CMK (cell line): ENCODE measurements at places on chromosomes 7 and 10.

- no peak for DNase-seq
Measured at GRCh38 chr7:50349963-50350944, 45.7 kb downstream of the IKZF1 start.

DNA sequence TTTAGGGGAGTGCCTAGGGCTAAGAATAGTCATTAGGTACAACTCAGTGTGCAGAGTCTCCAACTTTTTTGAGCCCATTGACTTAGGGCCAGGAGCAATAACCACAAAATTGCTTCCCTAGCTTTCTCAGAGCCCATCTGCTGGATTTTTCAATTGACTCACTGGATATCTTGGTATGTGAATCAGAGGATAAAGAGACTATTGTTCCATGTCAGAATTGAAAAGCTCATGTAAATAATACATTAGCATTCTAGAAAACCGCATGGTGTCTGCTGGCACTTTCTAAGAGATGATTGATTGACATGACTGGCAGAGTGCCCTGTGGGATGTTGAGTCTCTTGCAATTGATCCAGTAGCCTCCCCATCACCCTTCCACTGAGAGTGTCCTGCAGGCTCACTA, 246.2 kb downstream of the CCDC7 start:
- DNase-seq, result no peak

- DNase-seq, result no peak
Measured at GRCh38 chr10:67385566-67385965, 310.4 kb downstream of the CTNNA3 start.

- DNase-seq, result no peak
Measured at GRCh38 chr7:112981966-112982365, 104.7 kb downstream of the GPR85 start.

GRCh38 chr7:73893342-73894101, 32.6 kb downstream of the TMEM270 start:
- DNase-seq, result no peak

DNA sequence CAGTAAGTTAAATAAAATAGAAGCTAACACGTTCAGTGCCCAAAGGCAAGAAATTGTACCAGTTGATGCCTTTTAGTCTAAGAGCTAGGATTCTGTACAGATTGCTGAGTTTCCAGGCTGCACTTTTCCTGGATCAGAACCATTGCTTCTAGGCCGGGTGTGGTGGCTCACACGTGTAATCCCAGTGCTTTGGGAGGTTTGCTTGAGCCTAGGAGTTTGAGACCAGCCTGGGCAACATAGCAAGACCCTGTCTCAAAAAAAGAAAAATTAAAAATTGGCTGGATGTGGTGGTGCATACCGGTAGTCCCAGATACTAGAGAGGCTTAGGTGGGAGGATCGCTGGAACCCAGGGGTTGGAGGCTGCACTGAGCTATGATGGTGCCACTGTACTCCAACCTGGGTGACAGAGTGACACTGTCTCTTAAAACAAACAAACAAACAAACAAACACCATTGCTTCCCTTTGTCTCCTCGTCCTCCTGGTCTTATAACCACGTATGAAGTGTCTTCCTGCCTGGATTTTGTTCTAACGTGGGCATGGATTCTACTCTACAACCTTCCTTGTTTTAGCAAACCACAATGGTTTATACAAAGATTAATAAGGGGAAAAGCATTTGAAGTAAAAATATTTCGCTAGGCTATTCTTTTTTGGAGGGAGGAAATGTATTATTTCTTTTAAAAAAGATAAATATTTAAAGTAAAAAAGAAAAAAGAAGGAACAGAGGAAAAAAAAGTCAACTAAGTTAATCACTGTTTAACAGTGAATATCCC, 9.7 kb upstream of the CCNY start:
- no peak for DNase-seq

DNA sequence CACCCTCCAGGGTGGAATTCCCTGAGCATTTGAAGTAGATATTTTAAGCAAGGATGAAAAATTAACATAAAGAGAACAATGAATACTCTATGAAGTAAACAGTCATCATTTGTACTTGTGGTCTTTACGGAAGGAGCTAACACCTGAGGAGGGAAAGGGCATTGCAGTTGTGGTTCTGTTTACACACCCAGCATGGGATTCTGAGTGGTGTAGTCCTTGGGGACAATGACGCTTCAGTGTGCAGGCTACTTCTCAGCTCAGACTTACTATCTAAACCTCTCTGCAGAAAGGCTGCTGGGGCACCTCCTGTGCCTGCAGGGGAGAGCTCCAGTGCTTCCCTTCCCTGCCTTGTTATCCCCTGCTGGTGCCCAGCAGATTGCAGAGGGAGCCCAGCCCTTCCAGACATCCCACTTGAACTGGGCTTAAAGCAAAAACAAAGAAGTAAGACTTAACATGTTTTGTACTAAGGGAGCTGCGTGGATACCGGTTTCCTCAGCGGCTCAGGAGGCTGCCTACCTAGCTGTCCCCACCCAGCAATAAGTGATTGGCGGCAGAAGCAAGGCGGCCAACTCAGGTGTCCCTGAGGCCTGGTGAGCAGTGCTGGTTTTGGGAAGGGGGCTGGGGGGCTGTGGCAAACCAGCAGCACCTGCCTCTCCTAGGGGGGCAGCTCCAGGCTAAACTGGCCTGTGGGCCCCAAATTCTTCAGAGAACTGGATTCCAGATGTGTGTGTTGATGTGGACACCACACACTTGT, 89.1 kb downstream of the CELF2 start:
- DNase-seq, result no peak

DNA sequence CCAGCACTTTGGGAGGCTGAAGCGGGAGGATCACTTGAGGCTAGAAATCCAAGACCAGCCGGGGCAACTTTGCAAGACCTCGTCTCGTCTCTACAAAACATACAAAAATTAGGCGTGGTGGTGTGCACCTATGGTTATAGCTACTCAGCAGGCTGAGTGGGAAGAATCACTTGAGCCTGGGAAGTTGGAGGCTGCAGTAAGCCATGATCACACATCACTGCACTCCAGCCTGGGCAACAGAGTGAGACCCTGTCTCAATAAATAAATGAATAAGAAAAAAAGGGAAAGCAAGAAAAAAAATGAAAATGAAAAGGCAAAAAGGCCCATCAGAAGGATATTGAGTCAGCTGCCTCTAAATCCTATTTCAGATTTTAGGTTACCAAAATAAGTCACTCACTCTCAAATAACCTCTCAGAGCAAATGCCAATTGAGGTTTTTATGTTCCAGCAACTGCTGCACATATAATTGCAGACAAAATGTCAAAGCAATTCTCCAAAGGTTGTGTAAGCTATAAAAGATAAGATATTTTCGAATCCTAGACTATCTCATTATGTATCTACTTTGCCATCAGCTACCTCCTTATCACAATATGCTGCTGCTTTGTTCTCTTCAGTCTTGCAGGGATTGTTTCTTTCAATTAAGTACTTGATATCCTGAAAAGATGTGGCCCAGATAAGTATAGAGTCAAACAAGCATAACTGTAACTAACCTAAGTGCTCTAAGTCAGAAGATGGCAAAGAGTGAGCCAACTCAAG, 4.7 kb downstream of the BAZ1B start:
- no peak for DNase-seq
